Left forelimb (tissue), 1 donor: ENCODE measurements at places on chromosomes 11 and 22.

- DNase-seq: no peak
Measured at GRCh38 chr11:64681171-64681570, 41.8 kb downstream of the NRXN2 start.

- DNase-seq: no peak
Measured at GRCh38 chr11:2912498-2912897, 16.7 kb downstream of the PHLDA2 start.

DNA sequence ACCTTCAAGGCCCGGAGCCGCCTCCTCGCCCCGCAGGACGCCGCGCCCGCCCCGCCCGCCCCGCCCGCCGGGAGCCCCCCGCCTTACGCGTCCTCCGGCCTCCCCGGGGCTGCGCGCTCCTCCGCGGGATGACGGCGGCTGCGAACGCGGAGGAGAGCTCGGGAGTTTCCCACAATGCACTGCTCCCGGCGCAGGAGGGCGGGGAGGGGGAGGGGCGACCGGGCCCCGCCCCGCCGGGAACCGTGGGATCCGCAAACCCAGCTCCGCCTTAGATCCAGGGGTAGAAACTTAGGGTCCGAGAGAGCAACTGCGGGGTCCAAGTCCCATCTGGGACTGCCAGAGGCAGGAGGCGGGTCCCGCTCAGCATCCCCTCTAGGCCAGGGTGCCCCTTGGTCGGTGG, at the start of gene CEND1:
TSS of gene CEND1 (minus strand) at position 148 of the 400 bp plus-strand sequence. CDS start 1,514 bp downstream, outside the sequence.
- DNase-seq: no peak

DNA sequence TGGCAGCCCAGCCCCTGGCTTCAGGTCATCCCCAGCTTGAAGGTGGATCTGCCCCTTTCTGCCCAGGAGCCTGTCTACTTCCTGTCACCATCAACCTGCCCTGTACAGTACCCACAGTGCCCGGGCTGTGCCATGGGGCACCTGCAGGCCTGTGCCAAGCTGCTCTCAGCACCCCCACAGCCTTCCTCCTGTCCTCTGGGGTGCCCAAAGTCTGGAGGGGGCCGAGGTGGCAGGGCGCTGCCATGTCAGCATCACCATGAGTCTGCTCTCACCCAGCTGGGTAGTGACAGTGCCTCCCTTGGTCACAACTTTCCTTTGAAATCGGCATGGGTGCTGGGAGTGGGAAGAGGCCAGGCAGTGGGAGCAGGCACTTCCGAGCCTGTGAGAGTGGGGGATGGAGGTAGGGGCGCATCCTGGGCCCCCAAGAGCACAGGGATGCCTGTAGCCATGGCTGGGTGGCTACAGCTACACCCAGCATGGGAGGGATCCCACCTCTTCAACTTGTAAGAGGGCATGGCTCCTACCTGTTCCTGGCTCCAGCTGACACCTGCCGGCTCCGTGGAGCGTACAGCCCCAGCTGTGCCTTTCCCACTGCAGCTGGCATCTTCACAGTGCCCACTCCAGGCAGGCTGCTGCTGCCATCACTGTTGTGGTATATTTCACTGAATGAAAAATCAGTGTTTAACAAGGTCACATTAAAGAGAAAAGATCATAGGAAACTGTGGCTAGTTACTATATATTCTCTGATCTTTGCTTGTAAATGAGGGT, 42.9 kb downstream of the RNF169 start:
- no peak for DNase-seq

- no peak for DNase-seq
Measured at GRCh38 chr11:32137869-32138268, 47.0 kb downstream of the RCN1 start.

DNA sequence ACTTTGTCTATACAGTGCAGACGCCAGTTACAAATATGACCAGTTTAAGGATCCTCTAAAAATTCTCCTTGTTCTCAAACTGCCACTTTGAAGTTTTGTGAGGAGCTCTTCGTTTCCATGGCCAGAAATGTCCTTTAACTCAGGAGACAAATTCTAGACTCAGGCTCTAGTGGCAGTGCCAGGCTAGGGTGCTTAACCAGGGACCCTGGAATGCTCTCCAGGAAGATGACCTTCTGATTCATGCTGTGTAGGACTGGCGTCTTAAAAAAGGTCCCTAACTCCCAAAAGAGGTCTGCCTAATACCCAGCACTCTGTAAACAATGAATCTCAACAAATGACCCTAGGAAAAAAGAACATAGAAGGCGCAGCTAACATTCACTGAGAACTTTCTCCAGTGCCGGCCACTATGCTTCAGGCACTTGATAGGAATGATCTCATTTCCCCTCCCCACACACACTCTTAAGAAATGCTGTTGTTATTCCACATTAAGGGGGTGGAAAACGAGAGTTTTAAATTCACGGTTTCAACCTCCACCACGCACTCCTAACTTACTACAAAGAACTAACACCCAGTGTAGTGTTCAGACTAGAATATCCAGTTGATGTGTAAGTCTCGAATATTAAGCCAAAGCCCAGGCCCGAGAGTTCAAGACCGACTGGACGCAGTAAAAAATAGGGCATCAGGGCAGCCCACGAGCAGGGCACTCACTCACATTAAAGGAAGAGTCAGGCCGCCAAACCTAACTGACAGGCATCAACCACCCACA, 747 bp downstream of the NXF1 start:
- DNase-seq: no peak

GRCh38 chr11:122741613-122742300, 86.2 kb downstream of the UBASH3B start:
- DNase-seq: no peak

- no peak for DNase-seq
Measured at GRCh38 chr22:39209756-39210155, 35.0 kb downstream of the PDGFB start.

DNA sequence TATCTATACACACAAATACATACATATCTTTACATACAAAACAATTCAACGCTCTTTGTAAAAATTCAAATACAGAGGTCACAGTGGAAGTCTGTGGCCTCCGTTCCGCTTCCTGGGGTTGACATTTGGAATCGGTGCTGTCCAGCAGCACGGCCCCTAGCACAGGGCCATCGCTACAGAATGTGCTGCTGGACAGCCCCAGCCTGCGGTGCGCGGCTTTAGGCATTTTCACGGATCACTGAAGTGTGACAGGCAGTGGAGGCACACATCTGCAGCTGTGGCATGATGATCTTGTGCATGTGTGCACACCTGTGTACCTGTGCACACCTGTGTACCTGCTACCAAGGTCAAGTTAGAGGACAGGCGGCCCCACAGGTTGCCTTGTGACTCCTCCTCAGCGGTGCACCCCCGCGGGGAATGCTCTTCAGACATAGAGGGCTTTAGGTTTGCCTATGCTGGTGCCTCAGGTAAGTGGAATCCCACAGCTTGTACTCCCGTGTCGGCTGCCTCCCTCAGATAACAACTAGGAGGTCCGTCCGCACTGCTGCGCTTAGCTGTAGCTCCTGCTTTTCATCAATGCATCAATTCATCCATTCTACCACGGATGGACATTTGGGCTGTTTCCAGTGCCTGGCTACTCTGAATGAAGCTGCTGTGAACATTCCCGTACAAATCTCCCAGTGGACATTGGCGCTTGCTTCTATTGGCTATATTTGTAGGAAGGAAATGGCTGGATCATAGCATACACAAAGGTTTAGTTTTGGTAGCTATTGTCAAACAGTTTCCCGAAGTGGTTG, 29.9 kb downstream of the GAL start:
- no peak for DNase-seq

- DNase-seq: no peak
Measured at GRCh38 chr22:31102441-31103081, 4.8 kb downstream of the SELENOM start.

DNA sequence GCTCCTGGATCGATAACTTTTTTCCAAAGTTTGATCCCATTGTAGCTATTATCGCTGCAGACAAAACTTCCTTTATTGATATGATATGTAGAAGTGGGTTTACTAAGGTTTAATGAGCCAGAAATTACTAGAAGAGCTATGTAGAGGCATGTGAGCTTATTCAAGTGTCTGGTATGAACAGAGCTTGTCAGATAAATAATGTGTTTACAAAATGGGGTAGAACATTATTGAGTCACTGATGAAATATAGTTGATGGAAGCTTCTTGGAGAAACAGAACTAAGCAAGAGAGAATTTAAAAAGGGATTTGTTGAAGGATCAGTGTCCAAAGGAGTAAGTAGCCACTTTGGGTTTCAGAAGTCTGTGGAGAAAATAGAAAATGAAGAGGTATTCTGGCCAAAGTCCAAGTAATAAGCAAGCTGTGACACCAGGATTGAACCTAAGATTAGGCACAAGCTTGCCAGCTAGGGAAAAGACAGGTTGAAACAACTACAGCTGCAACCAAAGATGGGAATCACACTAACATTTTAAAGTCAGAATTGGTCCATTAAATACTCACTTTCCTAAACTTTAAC, 104.3 kb downstream of the MAML2 start:
- DNase-seq: no peak

- no peak for DNase-seq
Measured at GRCh38 chr22:45235851-45236342, 4.8 kb downstream of the KIAA0930 start.

- DNase-seq: no peak
Measured at GRCh38 chr11:65454311-65454695, 31.7 kb downstream of the NEAT1 start.

- DNase-seq: no peak
Measured at GRCh38 chr11:12787847-12788246, 113.6 kb downstream of the TEAD1 start.

GRCh38 chr22:39309364-39309861, 10.0 kb downstream of the RPL3 start:
- DNase-seq: no peak

- DNase-seq: no peak
Measured at GRCh38 chr11:44654596-44654995, 72.2 kb upstream of the TSPAN18 start.

- DNase-seq: no peak
Measured at GRCh38 chr22:18999008-18999407, 62.9 kb upstream of the PRODH start.

GRCh38 chr11:123577081-123577598, 77.3 kb downstream of the SCN3B start:
- no peak for DNase-seq

DNA sequence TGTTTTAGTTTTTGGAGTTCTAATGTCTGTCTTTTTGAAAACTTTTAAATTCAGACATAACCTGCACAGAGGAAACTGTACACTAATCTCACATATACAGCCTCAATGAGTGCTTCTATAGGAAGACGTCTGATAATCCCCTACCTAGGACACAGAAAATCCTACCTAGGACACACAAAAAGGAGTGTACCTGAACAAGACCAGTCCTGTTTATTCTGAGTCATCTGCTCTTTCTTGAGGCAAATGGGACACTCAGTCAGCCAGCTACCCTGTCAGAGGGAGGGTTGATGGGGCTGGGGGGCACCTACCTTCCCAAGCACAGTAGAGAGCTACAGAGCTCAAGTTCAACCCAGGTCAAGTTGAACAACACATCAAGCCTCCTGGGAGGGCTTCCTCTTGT, 346.6 kb upstream of the NCAM1 start:
- no peak for DNase-seq

GRCh38 chr11:71086687-71087258, 165.6 kb downstream of the SHANK2 start:
- no peak for DNase-seq

DNA sequence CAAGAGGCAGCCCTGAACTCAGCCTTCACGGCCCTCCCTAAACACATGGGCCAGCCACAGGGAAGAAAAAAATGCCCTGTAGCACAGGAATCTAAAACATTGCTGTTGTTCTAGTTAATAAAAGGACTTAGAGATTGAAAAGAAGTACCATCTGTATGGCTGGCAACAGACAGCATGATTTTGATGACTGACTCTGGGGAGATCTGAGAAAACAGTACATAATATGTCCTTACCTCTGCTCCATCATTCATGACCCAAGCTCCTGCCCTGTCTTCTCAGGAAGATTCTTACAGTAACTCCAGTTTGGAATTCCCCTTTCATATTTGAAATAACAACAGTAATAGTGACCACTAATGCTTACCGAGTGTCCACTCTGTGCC, 244.2 kb downstream of the ETS1 start:
- no peak for DNase-seq

DNA sequence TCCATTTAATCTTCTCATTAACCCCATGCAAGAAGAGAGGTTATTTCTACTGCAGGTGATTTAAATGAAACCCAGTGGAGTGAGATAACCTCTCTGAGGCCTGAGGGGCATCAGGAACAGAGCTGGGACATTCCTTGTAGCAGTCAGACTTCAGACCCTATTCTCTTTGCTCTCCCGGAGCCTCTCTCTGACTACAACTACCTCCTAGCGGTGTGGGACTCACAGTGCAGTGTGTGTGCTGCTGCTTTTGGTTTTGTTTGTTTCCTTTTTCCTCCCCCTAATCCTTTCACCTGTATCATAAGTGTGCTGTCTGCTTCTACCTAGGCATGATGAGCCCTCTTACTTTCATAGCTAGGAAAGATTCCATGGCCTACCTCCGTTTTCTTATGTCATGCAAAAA, 769.6 kb downstream of the NTM start:
- no peak for DNase-seq

DNA sequence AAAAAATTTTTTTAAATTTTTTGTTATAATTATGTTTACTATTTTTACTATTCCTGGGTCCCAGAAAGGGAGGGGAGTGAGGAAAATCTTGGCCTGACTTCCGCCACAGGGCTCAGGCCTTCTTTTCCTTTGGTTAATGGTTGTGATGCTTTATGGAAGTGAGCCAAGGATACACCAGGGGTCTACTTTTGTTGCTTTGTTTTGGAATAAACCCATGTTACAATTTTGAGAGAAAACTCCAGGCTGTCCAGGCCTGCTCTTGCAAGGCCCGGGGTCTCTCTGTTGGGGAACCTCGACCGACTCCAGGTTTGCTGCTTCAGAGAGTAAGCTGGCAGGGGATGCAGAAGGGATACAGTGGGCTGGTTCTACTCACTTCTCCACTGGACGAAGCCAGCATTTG, 84.7 kb downstream of the ABTB2 start:
- no peak for DNase-seq

GRCh38 chr11:86155200-86155844, 86.4 kb upstream of the PICALM start:
- DNase-seq: no peak

DNA sequence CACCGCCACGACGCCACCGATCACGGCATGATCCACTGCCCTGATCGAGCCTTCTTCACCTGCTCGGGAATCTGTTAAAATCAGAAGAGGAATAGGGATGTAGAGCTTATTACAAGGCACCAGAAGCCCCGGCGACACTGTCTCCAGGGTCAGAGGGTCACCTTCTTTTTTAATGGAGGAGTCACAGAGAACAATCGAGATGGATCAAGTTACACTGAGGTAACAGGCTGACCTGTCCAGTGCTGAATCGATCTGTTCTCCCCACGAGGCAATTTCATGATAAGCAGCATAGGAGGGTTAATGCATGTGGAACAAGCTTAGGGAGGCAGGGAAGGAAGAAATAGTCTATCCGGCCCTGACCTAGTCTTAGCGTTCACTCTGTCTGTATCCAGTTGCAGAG, 325.5 kb downstream of the CADM1 start:
- DNase-seq: no peak
